ENCODE measurements at places on chromosomes 6 and 20.

GRCh38 chr6:161128680-161129196, 137.2 kb downstream of the MAP3K4 start:
- no peak for DNase-seq

- DNase-seq, result peak; percentile 28
Observed at GRCh38 chr6:37688078-37688850, 9.4 kb downstream of the MDGA1 start.

GRCh38 chr6:46051962-46052361, 36.3 kb upstream of the CLIC5 start:
- no peak for DNase-seq

DNA sequence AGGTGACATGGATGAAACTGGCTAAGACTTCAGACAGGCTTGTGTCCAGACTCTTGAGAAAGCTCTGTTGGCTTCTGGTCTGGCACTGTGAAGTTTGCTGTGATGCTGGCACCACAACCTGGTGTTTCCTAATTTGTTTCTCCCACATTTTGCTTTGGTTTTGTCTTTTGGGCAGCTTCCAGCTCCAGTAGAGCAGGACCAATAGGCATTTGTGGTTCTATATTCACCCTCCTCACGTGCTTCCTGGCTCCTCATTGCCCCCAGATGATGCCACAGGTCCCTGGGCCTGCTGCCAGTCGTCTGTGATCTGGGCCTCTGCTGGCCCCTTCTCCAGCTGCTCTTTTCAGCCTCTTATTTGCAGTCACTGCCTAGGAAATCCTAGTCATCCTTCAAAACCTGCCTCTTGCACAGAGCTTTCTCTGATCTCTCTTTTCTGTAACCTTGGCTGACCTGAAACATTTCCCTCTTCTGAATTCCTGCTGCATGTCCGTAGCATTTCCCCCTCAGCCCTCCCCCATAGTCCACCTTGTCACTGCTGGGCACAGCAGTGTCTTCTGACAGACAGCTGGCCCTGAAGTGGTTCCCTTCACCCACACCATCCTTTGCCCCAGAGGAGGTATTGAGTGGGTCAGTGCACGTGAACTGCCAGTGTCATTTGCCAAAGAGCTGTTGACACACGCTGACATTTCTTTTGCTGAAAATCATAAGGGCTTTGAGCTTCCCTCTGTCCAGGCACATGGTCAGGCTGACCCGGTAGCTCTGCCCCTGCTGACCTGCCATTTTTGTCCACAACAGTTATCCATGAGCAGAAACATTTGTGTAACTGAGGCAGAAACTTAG, 63.0 kb downstream of the PTPN1 start:
- peak; percentile 94 for DNase-seq

DNA sequence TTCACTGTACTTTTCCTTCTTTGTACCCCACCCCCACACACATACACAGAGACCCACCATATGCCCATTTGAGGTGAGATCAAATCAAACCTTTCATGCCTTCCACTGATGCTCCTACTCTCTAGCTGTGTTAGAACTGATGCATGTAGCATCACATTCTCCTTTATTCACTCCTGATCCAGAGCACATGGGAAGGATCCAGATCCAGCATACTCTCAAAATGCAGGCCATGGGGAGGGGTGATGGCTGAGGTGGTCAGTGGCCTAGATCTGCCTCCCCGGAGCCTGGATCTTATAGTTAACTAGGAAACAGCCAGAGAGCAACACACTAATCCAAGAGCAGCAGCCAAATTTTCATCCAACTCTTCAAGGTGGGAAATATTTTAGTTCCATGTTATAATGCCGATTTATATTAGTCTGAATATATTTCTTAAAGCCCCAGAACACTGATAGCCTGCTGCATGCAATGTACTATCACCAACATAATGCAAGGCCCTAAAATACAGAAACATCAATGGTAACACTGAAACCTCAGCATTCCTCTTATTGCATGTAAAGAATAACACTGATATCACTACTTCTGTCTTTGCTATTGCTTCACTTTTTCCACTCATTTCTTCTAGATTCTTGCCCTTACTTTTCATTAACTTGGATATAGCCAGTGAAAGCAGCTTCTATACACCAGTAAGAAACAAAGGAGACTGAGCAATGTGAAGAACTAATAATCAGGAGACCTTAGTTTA, 126.8 kb upstream of the BEND6 start:
- no peak for DNase-seq

GRCh38 chr6:22409486-22409885, 112.7 kb upstream of the PRL start:
- no peak for DNase-seq
